ENCODE measurements at places on chromosomes 2 and 18.

- DNase-seq, result no peak
These were observed 539.8 kb upstream of the RAB6C start for GRCh38 chr2:129439406-129440302.

DNA sequence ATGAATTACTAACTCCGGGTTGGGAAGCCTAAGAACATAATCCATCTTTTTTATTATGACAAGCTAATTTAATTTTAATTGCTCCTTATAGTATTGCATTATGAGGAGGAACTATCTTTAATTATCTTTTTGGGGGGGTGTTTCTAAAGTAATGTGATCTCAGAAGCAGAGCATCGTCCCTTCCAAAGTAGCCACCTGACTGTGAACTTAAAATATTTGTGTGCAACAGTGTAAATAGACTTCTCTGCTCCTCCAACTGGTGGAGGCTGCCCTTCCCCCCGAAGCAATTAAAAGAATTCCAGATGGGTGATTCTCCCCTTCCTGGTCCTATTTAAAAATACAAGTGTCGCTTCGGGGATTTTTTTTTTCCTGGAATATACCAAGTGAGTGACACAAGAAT, 55.7 kb downstream of the TCF7L1 start:
- peak; percentile 77 for DNase-seq

GRCh38 chr2:236061497-236061896, 106.7 kb downstream of the GBX2 start:
- DNase-seq, result no peak

DNA sequence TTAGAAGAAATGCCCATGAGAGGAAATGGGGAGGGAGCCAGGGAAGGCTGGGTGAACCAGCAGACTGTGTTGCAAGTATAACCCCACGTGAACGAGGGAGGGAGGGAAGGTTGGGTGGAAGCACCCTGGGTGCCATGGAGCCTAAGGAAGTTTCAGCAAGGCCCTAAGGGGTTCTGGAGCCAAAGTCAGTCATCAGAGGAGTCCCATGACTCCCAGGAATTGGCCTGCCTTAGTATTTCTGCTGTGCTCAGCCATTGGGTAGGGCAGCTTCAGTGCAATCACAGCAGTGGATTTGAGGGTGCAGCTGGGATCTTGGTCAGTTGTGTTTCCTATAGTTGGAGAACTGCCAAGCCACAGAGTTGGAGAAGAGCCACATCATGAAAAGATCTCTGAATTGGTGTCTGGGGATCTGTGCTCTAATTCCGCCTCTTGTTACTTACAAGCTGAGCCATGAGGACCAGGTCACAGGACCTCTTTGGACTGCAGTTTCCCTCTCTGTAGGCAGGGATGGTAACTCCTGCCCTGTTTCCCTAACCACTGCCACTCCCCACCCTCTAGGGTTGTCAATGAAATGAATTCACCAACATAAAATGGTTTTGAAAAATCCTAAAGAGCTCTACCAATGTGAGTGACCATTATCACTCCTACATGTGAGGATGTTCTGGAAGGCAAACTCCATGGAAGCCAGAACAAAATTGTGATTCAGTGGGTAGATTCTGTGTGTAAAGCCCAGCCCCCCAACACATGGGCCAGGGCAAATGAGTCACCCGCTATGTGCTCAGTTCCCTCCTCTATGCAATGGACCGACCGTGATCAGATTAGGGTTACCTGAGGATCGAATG, 108.9 kb downstream of the CLIP4 start:
- DNase-seq, result peak; percentile 71

DNA sequence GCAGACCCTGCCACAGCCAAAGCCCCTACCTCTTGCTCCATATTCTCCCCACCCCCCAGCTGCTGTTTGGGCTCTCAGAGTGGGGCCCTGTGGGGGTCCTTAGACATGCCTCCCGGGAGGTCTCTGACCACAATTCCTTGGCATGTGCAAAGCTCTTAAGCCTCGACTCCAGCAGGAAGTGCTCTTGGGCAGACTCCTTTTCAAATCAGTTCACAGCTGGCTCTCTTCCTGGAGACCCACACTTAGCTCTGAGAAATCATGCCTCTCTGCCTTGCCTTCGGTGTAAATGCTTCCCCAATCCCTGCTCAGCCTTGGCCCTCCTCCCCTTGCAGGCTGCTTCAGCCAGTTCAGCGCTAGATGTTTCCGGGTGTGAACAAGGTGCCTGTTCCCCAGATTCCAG, 46.9 kb downstream of the NGEF start:
- DNase-seq, result no peak
